ENCODE measurements at places on chromosomes 5 and 9. TPM values are rescaled to one million over a fixed set of nuclear protein-coding genes. Genes with fewer than 3 reads are reported as not detected.

CYLC2 gene
- total RNA-seq, result not detected

CDK7 gene
- total RNA-seq, result 61.2 TPM

CENPK gene
- total RNA-seq, result 20.9 TPM

LCN6 gene
- not detected for total RNA-seq

WNT8A gene
- not detected for total RNA-seq

PALM2AKAP2 gene
- total RNA-seq, result 5.1 TPM

DUSP1 gene
- total RNA-seq, result 63.5 TPM

ZFP62 gene
- total RNA-seq, result 18.5 TPM

SPATA31E1 gene
- not detected for total RNA-seq

IL13 gene
- total RNA-seq, result not detected

SLC6A3 gene
- total RNA-seq, result under 0.01 TPM

MYMK gene
- not detected for total RNA-seq

PCDHGA5 gene
- 2.8 TPM for total RNA-seq

PFN3 gene
- not detected for total RNA-seq

HTR4 gene
- total RNA-seq, result not detected

ADAMTS13 gene
- total RNA-seq, result 6.0 TPM

ENHO gene
- not detected for total RNA-seq

CCDC192 gene
- not detected for total RNA-seq

TAF1L gene
- total RNA-seq, result under 0.01 TPM

NTRK2 gene
- 0.17 TPM for total RNA-seq

TNC gene
- 85.3 TPM for total RNA-seq

ANKRD34B gene
- not detected for total RNA-seq

TMC1 gene
- not detected for total RNA-seq

ACTBL2 gene
- total RNA-seq, result not detected

PCDHB9 gene
- 0.17 TPM for total RNA-seq

IL33 gene
- total RNA-seq, result 44.5 TPM

ASS1 gene
- total RNA-seq, result 225 TPM

TUSC1 gene
- 7.4 TPM for total RNA-seq

MLANA gene
- total RNA-seq, result not detected

ODF2 gene
- total RNA-seq, result 19.8 TPM
